ENCODE measurements at places on chromosomes 3 and 15.

- no peak for DNase-seq
These were observed 52.6 kb downstream of the AGTR1 start for GRCh38 chr3:148750296-148750695.

GRCh38 chr3:144364737-144365136 lies 393.1 kb downstream of the DIPK2A start:
- DNase-seq: no peak

- no peak for DNase-seq
These were observed 196.3 kb upstream of the LMCD1 start for GRCh38 chr3:8305371-8305770.

- DNase-seq: no peak
These were observed 44.6 kb downstream of the BHLHE40 start for GRCh38 chr3:5023777-5024346.

DNA sequence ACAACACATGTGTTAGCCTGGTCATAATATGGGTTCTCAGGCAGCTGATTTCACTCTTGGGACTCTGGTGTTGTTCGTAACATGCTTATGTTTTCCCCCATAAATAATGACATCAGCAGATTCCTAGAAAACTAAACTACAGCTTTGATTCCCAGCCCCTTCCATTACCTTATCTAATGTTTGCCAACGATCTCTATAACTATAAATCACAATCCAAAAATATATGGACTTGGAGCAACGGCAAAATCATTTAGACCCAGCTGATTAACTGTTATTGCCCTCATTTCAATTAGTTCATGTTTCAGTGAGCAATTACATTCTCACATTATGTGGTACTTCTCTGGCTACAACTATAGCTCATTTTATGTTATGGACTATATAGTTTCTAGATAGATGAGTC lies 531.3 kb downstream of the MAGI1 start:
- no peak for DNase-seq

GRCh38 chr3:134237454-134238145 lies 13.1 kb downstream of the RYK start:
- no peak for DNase-seq

GRCh38 chr15:58448906-58449305 lies 17.1 kb downstream of the LIPC start:
- no peak for DNase-seq

DNA sequence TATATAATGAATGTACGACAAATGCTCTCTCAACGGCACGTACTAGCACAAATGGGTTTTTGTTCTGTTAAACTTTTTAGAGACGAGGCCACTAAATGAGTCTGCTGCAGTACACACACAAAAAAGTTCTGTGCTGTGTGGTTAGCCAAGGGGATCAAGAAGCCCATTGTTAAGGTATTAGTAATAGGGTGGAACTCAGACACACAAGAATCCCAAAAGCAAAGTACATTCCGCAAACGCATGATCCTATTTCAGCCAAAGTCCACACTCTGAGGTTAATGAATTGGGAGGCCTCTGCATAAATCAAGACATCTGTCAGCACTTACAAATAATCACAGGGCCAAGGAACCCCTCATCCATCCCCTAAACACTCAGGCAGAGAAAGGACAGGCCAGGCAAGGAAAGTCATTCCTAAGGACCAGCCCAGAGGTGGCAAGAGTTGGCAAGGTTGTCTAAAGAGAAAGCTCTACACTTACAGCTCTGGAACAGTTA lies 12.1 kb downstream of the OSBPL10 start:
- DNase-seq: peak; percentile 90

DNA sequence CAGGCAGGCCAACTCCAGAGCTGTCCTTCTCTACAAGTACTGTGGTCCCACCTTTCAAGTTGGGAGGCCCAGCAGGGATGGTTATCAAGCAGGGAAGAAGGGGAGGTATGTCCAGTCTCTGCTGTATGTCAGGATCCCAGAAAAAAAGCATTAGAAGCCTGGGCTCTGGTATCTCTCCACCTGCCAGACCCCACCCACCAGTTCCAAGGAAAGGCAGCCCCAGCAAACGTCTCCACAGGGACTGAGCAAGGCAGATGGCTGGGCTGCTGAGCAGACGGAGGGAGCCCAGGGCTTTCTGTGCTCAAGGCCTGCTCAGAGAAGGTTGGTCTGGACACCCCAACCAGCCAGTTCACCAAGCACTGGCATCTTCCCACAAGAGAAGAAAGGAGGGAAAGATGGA lies 287.8 kb downstream of the XXYLT1 start:
- no peak for DNase-seq

DNA sequence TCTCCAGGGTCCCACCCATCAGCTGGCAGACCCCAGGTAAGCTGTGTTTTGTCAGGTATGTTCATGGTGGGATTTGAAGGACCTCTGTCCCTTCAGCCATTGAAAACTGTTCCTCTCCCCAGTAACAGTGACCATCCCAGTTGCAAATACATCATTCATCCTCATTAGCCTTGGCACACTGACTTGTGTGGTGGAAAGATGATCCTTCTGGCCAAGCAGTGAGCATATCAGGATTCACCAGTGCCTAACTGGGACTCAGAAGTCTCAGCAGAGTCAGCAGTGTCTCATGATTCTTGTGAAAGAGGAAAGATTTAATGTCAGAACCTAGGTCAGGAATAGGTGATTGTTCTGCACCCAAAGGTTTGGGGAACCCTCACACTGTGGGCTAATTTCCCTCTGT lies 90.2 kb downstream of the DNAJB8 start:
- no peak for DNase-seq

DNA sequence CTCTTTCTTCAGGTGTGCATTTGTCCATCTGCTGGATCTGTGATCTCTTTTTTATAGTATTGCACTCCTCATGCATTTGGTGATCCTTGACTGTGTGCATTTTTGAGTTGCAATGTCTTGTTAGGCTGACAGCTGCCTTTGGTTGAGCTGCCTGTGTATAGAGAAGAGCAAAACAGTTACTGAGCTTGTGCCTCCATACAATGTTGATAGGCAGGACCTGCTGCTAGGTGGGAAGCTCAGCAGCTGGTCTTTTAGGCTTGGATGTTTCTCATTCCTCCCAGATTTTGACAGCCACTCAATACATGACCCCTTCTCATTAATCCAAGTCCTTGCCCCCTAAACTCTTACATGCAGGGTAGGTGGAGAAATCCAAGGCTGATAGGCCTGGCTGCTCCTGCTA lies 74.8 kb upstream of the PIAS1 start:
- DNase-seq: no peak

DNA sequence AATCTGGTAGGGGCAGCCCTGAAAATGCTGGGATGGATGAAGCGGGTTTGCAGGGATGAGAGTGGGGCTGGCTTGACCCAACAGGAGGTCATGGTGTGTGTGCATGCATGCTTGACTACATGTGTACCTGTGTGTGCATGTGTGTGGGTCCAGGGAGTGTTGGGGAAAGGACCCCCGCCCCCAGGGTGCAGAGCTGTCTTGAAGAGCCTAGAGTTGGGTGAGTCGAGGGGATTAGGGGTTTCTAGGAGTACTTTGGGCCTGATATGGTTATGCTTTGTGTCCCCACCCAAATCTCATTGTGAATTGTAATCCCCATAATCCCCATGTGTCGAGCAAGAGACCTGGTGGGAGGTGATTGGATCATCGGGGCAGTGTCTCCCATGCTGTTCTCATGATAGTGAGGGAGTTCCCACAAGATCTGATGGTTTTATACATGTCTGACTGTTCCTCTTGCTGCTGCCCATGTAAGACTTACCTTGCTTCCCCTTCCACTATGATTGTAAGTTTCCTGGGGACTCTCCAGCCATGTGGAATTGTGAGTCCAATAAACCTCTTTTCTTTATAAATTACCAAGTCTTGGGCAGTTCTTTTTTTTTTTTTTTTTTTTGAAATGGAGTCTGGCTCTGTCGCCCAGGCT lies 5.2 kb upstream of the LCTL start:
- no peak for DNase-seq

DNA sequence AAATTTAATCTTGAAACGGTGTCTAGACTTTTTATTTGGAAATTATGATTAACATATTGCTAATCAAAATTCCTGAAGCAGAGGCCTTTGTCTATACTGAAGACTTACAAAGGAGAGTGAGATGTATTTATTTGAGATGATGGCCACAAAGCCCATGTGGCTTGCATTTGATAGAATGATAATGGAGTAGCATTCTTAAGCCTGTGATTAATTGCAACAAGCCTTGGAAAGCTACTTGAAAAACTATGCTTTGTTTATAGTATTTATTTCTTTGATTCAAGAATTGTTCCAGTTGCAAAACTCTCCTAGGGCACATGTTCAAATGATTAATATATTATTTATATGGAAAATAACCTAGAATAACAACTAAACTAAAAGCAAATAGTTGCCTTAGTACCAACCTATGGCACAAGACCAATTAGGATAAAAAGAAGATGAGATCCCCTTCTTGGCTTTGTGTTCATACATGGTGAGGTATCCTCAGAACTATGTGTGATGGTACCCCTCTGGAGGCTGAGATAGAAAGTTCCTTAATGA lies 244.1 kb upstream of the TBL1XR1 start:
- DNase-seq: no peak

DNA sequence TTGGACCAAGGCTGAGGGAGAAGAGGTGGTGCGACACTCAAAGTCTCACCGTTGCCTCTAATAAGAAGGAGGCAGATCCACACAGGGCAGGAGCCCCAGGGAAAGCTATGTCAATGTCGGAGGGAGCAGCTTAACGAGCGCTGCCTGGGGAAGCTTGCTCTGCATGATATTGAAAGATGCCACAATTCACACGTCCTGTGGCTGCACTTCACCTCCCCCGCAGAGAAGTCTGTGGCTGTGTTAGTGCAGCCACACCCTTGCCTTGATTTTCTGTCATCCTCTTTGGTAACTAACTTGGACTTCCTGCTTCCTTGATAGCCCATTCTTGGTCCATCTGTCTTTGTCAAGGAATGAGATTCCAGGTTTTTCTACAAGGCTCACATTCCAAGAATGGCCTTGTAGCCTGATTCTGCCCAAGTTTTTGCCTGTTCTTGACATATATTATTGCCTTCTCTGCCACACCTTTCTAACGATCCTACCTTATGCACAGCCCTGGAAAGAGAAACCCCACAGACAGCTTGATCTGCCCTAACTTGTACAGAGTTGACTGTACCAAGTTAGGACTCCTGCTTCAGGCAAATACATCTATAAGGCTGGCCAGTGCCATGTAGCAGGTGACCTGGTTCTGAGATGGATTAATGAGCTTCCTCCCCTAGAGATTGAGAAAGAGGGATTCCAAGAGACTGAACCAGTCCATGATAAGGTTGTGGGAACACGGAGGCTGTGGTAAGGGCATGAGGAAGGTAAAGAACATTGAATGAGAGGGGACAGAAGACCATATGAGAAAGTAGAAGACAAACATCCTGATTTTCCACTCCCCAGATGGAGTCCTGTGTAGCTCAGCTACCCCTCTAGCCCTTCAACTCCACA lies 153.0 kb upstream of the WNT5A start:
- DNase-seq: no peak

- DNase-seq: no peak
These were observed 156.7 kb downstream of the TJP1 start for GRCh38 chr15:29665444-29666003.

GRCh38 chr3:16066975-16067374 lies 107.5 kb upstream of the GALNT15 start:
- no peak for DNase-seq

DNA sequence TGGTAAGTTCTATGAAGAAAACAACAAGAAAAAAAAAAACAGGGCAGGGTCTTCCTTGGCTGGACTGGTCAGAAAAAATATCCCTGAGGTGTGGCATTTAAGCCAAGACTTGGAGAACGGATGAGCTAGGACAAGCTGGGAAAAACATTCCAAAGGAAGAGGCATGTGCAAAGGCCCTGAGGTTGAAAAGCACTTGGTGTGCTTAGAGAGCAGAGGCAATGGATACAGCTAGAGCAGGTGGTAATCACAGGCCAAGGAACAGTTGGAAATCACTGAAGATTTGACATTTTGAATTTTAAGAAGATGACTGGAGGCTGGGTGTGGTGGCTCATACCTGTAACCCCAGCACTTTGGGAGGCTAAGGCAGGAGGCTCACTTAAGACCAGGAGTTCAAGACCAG lies 42.9 kb upstream of the PDE8A start:
- DNase-seq: no peak

DNA sequence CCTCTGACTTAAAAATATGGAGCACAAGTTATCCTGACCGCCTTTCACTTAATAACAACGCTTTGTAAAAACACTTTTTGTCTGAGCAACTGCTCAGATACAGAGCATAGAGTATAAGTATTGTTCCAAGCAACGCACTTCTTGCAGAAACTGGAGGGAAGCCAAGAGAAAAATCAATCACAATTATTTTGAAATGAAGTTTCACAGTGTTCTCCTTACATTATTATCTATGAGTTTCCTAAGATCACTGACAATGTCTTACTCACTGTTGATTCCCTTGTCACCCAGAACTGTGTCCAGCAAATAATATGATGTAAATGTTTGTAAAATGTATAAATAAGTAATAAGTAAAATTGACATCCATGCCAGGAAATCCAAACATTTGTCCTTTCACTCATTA lies 184.6 kb upstream of the GPR149 start:
- no peak for DNase-seq

- DNase-seq: peak; percentile 22
These were observed 6.0 kb downstream of the DIPK2A start for GRCh38 chr3:143977341-143978262.

- DNase-seq: no peak
These were observed 6.6 kb downstream of the B3GNT5 start for GRCh38 chr3:183259621-183260020.

GRCh38 chr15:47918877-47919276 lies 201.6 kb downstream of the SEMA6D start:
- no peak for DNase-seq

GRCh38 chr3:129399895-129400357 lies 28.5 kb downstream of the EFCAB12 start:
- DNase-seq: no peak

DNA sequence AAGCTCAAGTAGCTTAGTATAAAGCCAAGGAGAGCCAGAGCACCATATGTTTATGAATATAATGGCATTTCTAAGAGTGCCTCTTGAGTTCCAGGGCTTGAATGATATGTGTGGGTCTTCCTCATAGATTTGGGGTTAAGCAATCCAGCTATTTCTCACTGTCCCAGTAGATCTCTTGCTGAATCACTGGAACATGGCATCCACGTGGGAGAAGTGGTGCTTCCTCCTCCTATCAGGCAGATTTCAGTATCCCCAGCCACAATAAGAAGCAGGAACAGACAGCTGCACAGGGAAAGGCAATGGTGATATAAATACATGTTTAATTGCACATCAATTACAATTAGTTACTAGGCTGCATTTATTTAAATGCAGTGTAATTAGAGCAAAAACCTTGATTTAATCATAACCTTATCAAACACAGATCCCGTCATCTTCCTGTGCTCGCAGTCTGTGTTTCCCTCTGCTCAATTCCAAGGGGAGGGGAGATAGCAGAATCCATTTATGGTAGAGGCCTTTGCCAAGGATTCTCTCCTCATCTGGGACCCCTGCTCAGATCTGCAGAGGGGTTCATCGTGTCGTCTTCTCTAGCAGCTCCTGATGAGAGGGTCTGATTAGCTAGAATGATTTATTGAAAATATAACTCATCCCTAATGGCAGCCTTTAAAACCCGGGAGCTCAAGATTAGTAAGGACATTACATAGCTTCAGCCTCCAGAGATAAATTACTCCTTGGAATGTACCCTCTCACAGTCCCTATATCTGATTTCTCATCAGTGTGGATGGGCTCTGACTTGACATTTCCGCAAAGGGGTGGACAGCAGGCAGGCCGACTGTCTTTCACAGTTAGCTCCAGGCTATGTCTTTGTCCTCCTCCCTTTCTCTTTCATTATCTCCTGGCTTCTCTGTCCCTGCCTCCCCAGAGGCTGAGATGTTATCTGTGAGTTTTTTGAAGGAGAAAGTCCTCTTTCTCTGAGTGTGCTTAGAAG lies 775.9 kb downstream of the AGBL1 start:
- DNase-seq: no peak

- DNase-seq: no peak
These were observed 856.5 kb upstream of the ARPP21 start for GRCh38 chr3:34782871-34783270.
